Lower lobe of right lung (tissue), 2 donors: ENCODE measurements at places on chromosomes 1 and 21.

GRCh38 chr1:59357645-59358320 lies 60.9 kb downstream of the FGGY start:
- no peak for DNase-seq

GRCh38 chr1:156371553-156372264 lies 2.7 kb downstream of the RHBG start:
- DNase-seq: peak; percentile 82

DNA sequence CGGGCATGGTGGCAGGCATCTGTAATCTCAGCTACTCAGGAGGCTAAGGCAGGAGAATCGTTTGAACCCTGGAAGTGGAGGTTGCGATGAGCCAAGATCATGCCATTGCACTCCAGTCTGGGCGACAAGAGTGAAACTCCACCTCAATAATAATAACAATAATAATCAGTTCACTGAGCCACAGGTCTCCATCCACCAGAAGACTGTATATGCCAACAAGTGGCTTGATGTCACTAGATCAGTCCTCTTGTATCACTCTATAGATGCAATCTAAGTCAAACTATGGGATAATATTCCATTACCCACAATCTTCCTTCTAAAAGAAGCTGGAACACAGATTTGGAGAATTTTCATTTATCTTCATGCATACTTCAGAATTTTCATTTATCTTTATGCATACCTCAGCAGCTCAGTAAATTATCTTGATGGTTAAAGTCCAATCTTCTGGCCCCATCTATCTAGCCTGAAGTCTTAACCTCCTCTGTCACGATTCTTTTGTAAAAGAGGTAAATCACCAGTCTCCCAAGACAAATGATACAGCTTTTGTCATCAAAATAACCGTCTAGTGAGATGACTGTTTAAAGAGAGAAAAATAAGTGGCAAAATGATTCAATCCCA lies 61.8 kb downstream of the PUM1 start:
- DNase-seq: no peak

DNA sequence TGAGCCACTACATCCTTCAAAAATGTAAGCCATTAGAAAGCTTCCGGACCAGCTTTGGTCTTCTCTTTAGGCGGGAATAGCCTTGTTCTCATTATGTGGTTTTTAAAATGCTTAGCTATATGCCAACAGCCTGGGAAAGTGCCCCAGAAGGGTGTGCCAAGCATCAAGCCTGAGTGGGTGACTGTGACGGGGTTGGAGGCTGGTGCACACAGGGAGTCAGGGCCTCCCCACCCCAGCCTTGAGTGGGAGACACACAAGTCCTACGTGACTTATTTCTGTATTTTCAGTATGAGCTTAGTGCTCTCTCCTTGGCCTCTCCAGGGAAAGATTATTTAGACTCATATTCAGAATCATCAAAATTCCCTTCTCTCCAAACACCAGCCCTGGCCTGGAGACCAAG lies 9.8 kb downstream of the UBASH3A start:
- no peak for DNase-seq

DNA sequence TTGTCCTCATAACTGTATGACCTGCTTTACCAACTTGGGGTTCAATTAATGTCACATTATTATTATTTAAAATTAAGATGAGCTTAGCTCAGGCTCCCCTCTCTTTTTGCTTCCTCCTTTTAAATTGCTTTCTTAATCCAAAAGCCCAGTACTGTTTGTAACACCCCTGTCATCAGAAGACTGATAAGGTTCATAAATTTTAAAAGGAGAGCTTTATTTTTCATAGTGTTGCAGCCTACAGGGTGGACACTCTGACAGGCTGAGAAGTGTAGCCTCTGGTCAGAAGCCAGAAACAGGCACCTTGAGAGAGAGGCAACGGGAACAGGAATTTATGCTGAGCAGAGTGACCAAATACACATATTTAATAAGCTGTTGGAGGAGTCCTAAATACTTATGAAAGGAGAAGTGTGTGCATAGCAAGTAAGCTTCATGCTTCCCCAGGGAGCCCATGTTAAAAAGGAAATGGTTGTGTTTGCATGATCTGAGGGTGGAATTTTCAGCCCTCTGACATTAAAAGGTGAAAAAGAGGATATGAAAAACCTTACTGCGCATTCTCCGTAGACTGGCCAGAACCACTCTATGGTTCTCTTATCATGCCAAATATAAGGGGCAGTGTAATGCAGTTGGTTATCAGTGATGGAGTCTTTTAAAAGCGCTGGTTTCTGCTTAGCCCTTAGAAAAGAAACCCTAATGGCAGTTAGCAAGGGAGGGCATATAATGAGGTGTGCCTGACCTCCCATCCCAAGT lies 30.5 kb upstream of the FGGY start:
- DNase-seq: no peak

DNA sequence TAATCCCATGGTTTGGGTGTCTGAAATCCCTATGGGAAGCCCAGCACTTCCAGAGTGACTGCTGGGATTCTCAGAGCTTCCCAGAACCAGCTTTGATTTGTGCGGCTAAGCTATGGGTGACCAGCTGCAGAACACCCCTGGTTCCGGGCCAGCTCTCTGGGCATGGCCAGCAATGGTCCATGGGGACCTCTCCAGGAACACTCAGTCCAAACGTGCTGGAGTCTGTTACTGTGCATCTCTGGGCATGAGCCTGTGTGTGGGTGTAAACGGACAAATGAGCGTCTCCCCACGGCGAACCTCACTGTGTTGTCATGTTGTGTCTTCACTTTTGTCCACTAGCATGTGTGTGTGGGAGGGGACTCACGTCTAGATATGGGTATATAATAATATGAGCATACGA lies 54.4 kb downstream of the MAB21L3 start:
- no peak for DNase-seq

- no peak for DNase-seq
Measured at GRCh38 chr1:32724678-32725614, 22.4 kb upstream of the SYNC start.

DNA sequence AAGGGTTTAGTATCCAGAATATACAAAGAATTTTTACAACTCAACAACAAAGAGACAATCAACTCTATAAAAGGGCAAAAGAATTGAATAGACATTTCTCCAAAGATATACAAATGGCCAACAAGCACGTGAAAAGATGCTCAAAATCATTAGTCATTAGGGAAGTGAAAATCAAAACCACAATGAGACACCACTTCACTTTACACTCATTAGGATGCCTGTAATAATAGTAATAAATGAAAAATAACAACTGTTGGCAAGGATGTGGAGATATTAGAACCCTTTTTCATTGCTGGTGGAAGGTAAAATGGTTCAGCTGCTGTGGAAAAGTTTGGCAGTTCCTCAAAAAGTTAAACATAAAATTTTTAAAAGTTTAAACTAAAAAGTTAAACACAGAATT lies 7.0 kb upstream of the ABCD3 start:
- no peak for DNase-seq

DNA sequence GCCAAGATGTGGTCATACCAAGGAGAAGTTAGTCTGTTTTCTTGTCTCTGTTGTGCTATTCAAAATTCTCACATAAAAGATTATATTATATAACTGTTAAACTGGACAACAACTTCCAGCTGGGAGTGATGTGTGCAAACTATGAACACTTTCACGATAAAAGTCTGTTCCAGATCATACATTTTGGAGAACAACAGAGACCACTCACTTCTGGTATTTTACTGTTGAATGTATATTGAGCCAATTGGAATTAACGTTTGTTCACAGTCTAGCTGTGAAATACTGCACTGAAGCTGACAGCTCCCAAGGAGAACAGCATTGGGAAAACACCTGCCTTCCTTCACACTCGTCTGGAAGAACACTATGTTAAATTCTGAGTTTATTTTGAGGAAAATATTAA lies 860 bp upstream of the SHCBP1L start:
- no peak for DNase-seq

GRCh38 chr1:203528063-203528462 lies 34.1 kb downstream of the OPTC start:
- no peak for DNase-seq

- no peak for DNase-seq
Measured at GRCh38 chr1:43994794-43995790, 3.7 kb downstream of the CCDC24 start.

GRCh38 chr1:23395154-23395724 lies 25.6 kb upstream of the ZNF436 start:
- no peak for DNase-seq

DNA sequence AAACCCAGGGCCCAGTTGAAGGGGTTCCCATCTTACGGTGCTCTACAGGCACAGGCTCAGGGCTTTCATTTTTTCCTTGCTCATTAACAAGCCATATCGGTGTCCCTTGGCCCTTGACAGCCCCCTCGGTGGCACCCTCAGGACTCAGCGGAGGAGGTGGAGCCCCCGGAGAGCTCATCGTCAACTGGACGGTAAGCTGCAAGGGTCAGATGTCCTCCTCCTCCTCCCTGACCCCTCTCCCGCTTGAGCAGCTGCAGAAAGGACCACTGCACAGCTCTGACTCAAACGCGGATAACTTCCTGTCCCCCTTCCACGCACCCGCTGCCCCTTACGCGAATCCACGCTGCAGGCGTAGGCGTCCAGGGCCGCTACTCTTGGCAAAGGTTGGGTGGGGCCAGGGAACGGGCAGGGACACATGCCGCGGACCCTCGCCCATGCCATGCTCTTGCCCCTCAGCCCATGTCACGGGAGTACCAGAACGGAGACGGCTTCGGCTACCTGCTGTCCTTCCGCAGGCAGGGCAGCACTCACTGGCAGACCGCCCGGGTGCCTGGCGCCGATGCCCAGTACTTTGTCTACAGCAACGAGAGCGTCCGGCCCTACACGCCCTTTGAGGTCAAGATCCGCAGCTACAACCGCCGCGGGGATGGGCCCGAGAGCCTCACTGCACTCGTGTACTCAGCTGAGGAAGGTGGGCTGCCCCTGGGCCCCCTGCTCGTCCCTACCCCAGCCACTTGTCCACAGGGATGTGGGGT lies 14.7 kb downstream of the TMEM81 start:
- DNase-seq: no peak

DNA sequence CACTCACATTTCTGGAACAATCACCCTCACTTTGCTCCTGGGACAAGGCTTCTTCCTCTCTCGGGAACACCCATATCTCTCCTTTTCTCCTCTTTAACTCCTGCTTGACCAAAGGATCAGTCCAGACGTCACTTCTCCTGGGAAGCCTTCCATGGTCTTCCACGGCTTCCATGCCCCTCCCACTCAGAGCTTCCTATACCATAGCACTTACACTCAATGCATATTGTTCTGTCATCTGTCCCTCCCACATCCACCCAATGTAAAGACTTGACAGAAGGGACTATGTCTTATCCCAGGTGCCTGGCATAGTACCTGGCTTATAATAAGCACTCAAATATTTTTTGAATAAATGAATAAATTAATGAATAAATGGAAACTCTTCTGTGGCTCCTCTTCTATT lies 28.2 kb downstream of the CD34 start:
- no peak for DNase-seq

GRCh38 chr21:44653656-44654575 lies 543 bp downstream of the KRTAP12-4 start:
- DNase-seq: no peak

DNA sequence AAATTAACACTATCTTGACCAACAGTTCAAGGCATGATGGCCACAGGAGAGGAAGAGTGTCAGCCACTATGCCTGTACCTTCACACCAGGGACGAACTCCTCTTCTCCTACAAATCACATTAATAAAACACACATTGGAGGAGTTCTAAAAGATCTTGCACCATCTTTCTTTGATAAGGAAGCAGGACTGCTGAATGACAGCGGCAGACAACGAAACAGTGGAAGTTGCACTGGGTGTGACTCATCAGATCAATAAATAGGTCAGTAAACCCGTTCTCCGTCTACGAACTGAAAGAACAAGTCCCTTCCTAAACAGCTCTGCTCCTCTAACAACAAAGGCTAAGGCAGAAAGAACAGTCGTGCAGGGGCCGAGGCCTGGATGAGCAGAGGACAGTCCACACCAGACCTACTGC lies 23.1 kb downstream of the UBE2G2 start:
- no peak for DNase-seq

GRCh38 chr1:207858281-207858680 lies 52.6 kb downstream of the CD34 start:
- DNase-seq: no peak

GRCh38 chr1:207470927-207471326 lies 16.8 kb downstream of the CR2 start:
- no peak for DNase-seq
